ENCODE measurements at places on chromosomes 5 and 9.

DNA sequence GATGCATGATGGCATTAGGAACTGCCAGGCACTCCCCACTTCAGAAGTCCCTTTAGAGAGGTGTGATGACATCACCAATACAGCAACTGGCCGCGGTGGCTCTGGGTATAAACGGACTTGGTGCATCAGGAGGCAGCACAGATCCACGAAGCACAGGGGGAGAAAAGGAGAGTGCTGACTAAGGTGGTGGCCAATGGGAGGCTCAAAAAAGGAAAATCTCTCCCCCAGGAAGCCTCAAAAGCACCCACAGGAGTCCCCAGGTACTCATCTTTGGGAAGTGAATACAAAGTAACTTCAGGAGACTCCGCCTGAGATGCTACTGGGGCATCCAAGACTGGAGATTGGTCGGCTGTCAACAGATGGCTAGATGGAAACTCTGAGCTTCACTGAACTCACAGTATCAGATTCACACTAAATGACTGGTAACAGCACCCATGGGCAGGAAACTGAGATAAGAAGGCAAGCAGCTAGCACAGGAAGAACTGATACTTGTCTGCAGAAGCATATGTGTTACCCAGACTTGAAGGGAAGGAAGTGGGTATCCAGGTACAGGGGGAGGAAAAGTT lies 7.6 kb downstream of the TTC39B start:
- DNase-seq: no peak

DNA sequence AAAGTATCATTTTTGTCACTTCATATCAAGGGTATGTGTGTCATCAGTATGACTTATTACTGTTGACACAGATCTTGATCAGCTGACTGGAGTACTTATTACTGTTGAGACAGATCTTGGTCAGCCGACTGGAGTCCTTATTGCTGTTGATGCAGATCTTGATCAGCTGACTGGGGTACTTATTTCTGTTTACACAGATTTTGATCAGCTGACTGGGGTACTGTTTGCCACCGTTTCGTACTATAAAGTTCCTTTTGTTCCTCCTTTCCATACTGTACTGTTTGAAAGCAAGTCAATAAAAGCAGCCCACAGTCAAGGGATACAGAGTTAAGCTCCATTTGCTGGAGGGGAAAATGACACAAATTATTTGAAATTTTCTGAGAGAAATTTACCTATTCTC lies 347.3 kb downstream of the CDH12 start:
- DNase-seq: no peak

DNA sequence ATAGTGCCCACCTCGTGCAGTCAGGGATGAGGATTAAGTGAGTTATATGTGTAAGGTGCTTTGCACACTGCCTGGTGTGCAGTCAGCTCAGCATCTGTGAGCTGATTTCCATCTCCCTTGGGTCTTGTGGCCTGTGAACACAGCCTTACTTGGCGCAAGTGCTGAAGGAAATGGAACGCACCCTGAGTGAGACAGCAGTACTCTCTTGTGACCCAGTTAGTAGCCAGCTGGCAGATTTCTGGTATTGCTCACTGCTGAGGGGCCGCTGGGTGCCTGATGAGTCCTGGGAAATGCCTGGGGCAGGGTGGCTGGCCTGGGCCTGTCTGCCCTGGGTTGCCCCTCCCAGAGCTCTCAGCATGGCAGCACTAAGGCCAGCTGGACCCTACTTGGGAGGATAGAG lies 90.9 kb upstream of the BOD1 start:
- no peak for DNase-seq

DNA sequence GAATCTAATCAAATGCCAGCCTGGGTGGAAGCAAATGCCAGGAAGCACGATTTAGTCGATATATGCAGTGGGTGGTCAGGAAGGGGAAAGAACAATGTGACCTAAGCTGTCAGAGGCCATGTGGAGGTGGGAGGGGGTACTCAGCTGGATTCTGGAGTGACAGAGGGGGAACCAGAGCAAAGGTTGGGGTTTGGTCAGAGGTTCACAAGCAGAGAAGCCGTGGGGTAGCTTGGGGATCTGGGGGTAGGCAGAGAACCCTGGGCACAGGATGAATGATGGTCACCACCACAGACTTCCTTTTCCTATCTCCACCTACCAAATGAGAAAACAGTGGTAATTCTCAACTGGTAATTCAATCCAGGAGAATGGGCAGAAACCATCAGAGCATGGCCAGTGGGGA lies 24.1 kb upstream of the ARAP3 start:
- no peak for DNase-seq

GRCh38 chr9:10032166-10032565 lies 580.6 kb downstream of the PTPRD start:
- DNase-seq: no peak

- DNase-seq: no peak
These were observed 221.0 kb downstream of the DCP2 start for GRCh38 chr5:113197456-113198200.

DNA sequence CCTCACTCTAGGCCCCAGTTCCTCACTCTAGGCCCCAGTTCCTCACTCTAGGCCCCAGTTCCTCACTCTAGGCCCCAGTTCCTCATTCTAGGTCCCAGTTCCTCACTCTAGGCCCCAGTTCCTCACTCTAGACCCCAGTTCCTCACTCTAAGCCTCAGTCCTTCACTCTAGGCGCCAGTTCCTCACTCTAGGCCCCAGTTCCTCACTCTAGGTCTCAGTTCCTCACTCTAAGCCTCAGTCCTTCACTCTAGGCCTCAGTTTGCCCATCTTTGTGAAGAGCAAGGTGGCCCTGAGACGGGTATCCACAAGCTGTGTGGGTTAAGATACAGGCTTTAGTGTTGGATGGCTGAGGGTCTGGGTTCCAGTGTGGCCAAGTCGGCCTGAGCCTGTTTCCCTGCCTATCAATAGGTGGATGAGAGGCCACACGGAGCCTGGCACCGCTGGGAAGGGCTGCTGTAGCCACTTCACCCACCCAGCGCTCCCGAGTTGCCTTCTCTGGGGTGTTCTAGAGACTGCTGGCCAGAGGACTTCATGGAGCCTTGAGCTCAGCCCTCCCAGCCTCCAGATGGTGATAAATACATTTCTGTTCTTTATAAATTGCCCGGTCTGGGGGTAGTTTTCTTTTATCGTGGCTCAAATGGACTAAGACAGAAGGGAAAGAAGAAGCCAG lies 150.2 kb downstream of the RXRA start:
- DNase-seq: no peak

DNA sequence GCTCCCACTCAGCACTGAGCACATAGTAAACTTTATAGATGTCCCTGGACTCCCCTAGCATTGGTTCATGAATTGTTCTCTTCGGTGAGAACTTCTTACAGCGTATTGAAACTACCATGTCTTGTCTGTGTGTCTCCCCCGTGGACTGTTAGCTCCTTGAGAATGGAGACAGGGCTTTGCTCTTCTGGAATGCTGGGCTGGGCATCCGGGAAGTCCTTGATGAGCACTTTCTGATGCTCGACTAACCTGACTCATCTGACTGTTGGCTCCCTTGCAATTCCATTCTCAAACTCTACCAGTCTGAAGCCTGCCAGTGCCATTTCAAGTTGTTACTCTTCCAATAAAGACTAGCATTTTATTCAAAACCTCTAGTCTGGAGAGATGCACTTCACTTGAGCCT lies 15.0 kb upstream of the PFDN1 start:
- no peak for DNase-seq

GRCh38 chr9:112002847-112003457 lies 106.3 kb downstream of the UGCG start:
- no peak for DNase-seq

GRCh38 chr5:147310059-147310704 lies 75.4 kb downstream of the STK32A start:
- no peak for DNase-seq

DNA sequence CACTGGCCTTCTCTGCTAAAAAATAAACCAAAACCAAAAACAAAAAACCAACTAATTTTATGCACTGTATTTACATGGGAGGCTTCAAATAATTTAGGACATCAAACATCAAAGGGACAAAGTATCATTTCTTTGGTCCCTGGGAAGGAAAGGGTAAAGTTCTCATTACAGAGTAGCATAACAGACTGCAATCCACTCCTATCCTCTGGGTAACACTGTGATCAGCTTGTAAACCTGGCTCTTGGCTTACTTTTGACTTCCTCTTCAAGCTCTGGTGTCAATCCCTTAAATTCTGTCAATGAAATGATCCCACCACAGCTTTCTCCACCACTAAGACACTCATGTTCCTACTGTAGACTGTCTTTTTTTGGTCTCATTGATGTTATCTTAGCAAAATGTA lies 69.8 kb upstream of the VCAN start:
- DNase-seq: no peak

DNA sequence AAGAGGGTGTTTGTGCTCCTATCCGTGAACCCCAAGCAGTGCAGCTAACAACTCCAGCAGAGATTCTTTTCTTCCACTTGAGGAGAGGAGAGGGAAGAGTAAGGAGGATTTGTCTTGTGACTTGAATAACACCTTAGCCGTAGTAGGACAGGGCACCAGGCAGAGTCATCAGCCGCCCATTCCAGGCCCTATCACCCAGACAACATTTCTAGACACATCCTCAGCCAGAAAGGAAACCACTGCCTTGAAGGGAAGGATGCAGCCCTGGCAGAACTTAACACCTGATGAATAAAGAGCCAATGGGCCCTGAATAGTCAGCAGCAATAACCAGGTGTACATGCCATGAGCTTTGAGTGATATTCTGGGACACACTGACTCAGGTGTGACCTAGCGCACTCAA lies 1013.0 kb upstream of the COX7C start:
- no peak for DNase-seq

- DNase-seq: no peak
These were observed 129.7 kb upstream of the TMEM161B start for GRCh38 chr5:88398316-88398715.

DNA sequence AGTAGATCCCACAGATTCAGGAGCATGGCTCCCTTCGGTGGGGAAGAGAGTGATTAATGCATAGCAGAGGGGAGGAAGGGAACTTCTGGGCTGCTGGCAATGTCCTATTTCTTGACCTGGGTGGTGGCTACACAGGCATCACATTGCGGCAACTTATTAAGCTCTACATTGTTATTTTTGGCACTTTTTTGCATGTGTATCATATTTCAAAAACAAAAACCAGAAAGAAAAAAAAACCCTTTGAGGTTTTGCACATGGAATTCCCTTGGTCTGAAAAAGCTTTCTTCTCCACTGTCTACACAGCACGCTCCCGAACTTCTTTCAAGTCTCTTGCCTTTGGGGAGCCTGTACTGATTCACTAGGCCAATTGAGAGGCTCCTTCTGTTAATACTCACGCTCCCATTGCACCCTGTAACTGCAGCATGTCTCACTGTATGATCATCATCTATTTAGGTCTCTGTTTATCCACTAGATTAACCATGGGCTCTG lies 25.1 kb downstream of the CEMIP2 start:
- no peak for DNase-seq

DNA sequence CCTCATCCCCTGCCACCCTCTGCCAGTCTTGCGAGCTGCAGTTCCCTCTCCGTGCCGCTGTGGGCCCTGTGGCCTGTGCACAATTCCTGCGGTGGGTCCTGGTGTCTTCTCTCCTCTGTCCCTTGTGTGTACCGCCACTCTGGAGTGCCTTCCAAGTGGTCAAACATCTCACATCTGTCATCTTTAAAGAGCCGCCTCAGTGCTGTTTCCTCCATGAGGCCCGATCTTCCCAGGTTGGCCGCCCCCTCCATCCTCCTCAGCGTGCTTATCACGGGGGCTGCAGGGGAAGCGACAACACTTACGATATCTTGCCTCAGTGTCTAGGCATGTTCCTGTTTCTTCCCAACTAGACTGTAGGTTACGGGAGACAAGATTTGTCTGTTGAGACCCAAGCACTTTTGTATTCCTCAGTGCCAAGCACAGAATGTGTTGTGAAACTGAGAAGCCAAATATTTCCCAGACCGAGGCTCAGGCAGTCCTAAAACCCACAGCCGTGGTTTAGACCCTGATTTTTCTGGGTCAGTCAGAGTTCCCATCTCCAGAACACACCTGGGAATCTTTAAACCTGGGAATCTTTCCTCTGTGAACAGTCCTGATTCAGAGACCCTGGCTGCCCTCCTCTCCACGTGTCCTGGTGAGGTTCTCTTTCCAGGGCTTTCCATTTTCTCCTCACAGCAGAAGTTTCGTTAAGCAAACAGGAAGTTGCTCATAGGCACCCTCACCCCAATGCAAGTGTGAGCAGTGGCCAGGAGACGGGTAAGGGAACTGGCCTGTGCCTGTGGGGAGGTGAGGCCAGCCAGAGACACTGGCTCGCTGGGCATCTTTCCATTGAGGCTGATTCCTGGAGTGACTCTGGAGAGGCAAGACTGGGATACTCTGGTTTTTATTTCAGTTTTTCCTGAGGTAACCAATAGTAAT lies 28.8 kb downstream of the SLC46A2 start:
- no peak for DNase-seq

DNA sequence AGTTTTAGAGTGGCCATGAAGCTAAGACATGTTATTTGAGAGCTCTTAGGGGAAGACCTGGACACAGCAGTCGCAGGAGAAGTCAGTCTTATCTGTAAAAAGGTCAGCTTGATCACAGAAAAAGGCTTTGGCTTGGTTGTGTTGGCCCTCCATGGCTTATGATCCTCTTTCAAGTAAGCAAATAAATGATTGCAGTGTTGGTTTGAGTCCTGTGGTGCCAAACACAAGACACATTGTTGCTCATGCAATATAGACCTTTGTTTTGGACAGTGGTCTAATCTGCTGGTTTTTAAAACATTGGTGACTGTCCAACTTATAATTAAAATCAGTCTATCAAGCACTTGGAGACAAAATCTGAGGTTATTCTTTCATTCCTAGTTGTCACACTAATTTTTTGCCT lies 54.0 kb downstream of the DOCK8 start:
- no peak for DNase-seq

GRCh38 chr9:113922160-113922559 lies 46.1 kb downstream of the ZNF618 start:
- DNase-seq: no peak

GRCh38 chr5:157446412-157446935 lies 13.5 kb upstream of the NIPAL4 start:
- no peak for DNase-seq

GRCh38 chr5:10169359-10169758 lies 80.3 kb downstream of the ATPSCKMT start:
- DNase-seq: no peak

GRCh38 chr5:50435168-50435567 lies 5.9 kb downstream of the EMB start:
- no peak for DNase-seq

DNA sequence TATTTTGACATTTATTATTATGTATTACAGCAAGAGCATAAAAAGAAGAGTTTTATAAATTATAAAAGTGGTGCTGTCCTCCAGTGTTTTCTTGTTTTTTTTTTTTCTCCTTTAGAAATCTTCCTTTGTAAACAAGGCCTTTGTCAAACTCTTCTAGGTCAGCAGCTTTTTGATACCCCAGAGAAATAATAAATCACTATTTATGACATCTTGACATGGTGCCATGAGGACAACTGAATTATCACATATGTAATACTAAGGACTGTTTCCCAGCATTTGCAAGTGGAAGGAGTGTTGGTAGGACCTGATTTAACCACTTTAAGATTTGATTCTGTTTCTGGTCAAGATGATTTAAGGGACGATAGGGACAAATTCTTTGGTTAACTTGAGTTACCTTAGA lies 4.6 kb downstream of the SMARCA2 start:
- no peak for DNase-seq

GRCh38 chr5:98768160-98768959 lies 5.1 kb upstream of the RGMB start:
- peak; percentile 85 for DNase-seq

GRCh38 chr9:72478966-72479365 lies 42.4 kb upstream of the TMC1 start:
- no peak for DNase-seq

GRCh38 chr9:127767410-127767809 lies 11.1 kb downstream of the SH2D3C start:
- DNase-seq: no peak
